NCI-H2107 (cell line): ENCODE measurements at places on chromosomes 3 and 15.

DNA sequence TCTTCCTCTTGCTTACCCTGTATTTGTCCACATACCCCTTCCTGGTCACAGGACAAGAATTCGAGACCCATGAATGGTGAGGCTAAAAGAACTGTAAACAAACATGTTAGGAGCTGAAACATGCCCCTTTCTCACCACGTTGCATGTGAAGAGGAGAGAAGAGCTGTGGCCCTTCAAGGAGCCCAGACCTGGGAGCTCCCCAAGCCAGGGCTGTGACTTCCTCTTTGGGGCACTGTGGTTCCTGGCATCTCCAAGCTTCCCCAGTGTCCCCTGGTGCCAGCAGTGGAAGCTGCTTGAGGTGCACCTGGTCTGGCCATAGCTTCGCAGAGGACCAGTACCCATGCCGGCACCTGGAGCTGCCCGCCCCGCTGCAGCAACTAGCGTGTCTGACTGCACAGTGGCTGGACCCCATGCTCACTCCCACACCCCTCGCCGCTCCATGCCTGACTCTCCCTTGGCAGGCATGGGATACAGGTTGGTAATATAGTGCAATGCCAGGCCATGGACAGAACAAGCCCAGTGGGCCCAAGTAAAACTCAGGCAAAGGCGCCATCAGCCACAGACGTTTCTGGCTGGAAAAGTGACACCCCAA lies 9.9 kb downstream of the SPCS1 start:
- DNase-seq, result no peak

GRCh38 chr3:50347187-50347813 lies 1.8 kb upstream of the ZMYND10 start:
- peak; percentile 44 for DNase-seq

DNA sequence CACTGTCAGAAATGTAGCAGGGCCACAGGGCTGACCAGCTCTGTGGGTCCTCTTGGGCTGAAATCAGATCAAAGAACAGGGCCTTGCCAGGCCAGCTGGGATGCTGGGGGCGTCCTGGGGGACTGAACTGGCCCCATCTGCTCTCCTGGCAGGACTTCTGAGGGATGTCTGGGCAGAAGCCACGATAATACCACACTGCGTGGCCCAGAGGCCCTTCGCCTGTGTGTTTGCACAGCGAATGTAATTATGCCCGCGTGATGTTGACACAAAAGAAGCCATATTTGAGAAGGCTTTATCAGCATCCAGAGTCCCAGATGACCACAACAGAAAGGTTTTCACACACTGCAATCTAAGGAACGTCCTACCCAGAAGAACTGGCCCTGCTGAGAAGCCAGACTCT lies 174.0 kb downstream of the RAB11A start:
- DNase-seq, result no peak

DNA sequence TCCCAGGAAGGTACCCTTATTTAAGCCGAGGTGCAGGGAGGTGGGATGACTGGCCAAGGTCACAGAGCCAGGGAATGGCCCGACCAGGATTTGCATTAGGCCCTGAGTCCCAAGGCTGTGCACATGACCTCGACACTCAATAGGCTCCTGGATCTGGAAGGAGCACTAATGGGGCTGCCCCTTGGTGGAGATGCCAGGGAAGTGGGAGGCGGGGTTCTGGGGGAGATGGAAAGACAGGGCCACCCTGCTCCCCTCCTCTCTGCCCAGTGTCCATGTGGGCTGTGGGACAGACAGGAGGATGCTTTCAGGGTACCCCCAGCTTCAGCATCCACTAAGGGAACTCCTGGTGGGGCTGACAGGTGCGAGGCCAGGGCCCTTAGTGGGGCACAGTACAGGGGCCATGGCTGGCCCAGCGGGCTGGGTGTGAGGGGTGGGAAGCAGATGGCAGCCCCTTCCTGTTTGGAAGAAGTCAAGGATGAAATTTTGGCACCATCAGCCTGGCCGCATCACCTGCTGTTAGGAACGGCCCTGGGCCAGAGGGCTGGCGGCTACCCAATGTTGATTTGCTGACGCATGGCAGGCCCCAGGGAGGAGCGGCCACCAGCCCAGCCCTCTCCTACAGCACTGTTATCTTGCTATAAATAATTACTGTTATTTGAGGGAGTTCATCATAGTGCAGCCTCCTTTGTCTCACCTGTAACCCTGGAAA lies 37.3 kb downstream of the ATP2B2 start:
- DNase-seq, result no peak

GRCh38 chr15:89756897-89757296 lies 5.8 kb upstream of the MESP1 start:
- DNase-seq, result no peak

DNA sequence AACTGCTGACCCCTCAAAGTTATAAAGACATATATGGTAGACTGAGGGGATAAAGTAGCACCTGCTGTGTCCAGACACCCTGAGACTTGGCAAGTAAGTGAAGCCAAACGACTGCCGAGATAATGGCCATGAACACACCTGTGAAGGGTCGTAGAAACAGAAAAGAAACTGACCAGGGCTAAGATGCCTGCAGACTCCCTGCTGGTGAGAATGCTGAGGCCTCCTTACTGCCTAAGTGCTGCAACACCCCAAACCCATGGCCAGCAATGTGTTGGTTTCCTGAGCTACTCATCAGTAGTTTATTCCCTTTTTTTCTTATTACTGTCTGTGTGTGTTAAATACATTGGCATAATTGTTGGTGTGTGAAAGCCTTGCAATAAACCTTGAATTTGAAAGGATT lies 233.8 kb downstream of the ZNF385D start:
- DNase-seq, result no peak

DNA sequence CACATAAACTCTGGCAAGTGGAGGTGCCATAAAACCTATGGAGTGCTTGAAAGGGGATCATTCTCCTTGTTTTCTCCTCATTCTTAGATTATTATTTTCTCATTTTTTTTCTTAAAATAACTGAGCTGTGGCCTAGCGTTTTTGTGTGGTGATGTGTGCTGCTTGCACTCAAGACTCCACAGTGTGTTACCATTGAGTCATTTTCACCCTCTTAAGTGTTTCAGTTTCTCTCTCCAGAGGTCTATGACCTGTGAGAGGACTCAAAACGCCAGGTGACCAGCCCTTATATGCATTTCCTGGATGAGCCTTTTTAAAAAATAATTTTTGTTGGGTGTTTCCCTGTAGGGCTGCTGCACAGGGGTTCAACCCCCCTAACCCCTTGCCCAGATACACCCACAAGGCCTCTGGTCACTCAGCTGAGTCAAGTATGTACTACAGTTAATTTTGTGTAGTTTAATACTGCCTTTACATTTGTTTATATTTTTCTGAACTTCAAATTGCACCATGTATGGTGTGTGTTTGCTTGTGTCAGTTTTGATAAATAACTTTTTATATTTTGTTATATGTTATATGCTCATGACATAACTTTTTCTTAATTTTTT lies 15.4 kb upstream of the BTLA start:
- DNase-seq, result no peak

GRCh38 chr3:25485673-25486072 lies 57.6 kb downstream of the RARB start:
- DNase-seq, result no peak

GRCh38 chr3:128217702-128218547 lies 64.6 kb downstream of the EEFSEC start:
- peak; percentile 19 for DNase-seq

- no peak for DNase-seq
These were observed 21.0 kb downstream of the CCDC33 start for GRCh38 chr15:74257105-74257504.

GRCh38 chr3:30597769-30598134 lies 8.6 kb upstream of the TGFBR2 start:
- no peak for DNase-seq

DNA sequence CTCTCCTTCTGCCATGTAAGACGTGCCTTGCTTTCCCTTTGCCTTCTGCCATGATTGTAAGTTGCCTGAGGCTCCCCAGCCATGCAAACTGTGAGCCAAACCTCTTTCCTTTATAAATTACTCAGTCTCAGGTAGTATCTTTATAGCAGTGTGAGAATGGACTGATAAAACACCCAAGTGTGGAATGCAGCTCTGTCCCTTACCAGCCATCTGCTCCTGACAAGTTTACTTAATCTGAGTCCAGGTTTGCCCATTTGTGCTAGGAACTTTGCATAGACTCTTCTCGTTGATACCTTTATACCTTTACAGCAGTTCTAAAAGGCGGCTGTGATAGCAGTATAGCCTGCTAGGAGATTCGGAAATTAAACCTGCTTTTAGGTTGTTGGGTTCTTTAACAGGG lies 48.1 kb downstream of the SLC25A26 start:
- DNase-seq, result no peak

DNA sequence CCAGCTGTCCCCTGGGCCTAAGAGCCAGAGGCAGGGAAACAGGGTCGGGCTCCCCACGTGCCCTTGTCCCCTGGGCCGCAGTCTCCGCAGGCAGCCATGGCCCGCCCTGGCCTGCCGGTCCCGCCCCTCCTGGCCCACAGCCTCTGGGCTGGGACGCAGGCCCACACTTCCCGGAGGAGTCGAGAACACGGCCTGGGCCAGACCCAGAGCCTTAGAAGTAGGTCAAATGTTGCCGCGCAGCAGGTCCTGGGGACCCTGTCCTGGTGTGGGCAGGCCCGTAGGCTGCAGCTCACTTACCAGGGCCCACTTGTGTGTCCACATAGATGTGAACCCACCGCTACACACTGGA lies 4.3 kb upstream of the MYL3 start:
- no peak for DNase-seq

- DNase-seq, result no peak
These were observed 146.9 kb downstream of the KLF13 start for GRCh38 chr15:31473385-31474058.

GRCh38 chr3:149442043-149442442 lies 32.5 kb upstream of the TM4SF4 start:
- no peak for DNase-seq

- DNase-seq, result no peak
These were observed 3.7 kb upstream of the PLD1 start for GRCh38 chr3:171813897-171814460.

- no peak for DNase-seq
These were observed 8.2 kb upstream of the OCA2 start for GRCh38 chr15:28107111-28107903.

DNA sequence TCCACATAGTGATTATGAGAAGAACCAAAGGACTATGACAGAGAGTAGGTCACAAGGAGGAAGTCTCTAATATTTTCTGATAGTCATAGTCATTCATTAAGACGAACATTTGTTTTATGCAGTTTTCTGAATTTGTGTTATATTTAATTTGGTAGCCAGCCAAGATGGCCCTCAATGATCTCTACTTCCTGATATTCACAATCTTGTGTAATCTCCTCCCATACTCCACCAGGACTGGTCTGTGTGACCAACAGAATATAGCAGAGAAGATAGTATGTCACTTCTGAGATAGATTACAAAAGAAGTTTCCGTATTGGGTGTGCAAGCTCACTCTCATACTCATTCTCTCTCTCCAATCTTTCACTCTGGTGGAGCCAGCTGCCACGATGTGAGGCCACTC lies 30.8 kb downstream of the HLTF start:
- DNase-seq, result no peak

GRCh38 chr3:194938845-194939531 lies 253.3 kb downstream of the FAM43A start:
- no peak for DNase-seq

DNA sequence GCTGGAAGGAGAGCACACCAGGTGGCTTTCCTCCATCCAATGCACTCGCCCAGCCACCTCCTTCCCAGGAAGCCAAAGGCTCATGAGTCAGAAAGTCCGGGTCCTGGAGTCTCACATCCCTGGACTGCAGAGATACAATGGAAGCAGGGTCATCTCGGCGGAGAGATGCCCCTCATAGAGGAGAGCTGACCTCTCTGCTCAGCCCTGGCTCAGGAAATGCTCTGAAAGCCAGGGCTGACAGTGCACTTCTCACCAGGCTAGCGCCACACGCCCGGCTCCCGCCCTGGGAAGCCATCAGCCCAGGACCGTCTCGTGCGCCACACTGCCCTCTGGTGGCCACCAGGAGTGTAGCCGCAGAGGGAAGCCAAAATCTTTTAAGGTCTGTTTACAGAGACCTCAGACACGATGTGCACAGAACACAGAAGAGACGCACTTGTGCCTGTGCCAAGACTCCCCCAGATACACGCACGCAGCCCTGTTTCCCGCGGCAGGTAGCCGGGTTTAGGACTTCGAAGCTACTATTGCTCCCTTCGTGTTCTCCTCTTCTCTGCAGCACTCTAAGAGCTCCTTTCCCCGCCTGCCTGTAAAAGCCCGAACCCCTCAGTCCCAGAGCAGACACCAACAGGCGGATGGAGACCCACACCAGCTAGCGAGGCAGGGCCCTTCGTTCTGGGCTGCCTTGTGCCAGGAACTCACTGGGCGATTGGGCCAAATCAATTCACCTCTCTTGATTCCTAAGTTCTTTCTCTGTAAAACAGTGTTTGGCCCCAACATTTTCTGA lies 9.7 kb downstream of the NTRK3 start:
- DNase-seq, result no peak
